ENCODE measurements at places on chromosomes 5 and 9.

GRCh38 chr9:22512495-22512894 lies 65.9 kb downstream of the DMRTA1 start:
- DNase-seq = no peak

GRCh38 chr9:75036793-75037192 lies 8.7 kb upstream of the CARNMT1 start:
- no peak for DNase-seq

DNA sequence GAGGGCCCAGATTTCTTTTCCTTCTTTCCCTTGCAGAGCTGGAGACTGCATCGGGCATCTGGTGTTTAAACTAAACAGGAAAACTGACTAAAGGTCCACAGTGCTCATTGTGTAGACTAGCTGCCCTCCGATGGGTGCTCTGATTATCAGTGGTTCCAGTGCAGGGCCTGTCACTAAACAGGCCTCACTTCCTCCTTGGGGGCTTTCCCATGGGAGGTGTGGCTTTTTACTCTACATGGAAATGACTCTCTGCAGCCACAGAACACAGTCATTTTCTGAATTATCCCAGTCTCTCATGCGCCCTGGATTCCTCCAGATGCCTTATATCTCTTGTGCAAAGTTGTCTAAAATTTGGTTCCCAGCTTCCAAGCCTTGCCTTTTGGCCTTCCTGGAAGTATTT lies 199.2 kb downstream of the TRIO start:
- DNase-seq = no peak

- no peak for DNase-seq
These were observed 650 bp downstream of the DCTN4 start for GRCh38 chr5:150758203-150758530.

GRCh38 chr9:20476912-20477521 lies 145.3 kb downstream of the MLLT3 start:
- no peak for DNase-seq

DNA sequence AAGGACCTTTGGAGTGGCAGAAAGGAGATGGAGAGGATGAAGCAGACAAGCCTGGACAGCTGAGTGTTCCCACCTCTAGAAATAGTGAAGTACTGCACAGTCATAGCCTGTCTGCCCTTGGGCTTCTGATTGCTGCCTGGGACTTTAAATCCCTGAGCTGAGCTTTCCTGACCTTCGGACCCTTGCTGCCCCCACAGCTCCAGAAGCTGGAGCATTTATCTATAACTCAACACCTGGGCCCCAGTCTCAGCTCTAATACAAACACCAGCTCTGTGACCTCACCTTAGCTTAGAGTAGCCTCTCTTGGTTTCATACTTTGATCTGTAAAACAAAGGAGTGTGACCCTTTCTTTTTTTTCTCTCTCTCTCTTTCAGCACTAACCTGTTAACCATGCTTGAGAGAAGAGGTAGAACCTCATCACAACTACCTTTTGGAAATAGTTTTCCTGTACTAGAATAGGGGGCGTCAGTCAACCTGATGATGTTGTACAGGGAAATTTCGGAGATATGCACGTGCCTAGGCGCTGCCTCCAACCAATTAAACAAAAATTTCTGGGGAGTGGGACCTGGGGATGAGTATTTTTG lies 25.4 kb upstream of the ELL2 start:
- no peak for DNase-seq

DNA sequence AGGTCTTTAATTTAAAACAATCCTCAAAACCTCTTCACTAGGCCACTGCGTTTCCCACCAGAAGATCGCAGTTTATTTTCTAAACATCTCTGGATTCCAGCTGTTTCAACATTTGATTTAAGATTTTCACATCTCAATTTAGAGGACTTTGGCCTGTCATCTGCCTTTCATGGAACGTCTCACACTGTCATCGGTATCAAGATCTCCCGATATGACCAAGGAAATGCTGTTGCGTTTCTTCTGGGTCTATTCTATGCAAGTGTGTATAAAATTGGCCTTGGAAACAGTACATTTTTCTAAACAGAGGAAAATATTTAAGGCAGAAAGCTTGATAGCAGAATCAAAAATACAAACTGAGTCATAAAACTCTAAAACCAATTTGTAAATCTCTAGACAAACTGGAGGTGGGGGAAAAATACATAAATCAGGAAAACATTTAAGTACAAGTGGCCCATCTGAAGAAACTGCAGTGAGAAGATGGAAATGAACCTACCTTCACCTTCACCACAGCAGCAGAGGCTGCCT lies 53.6 kb upstream of the SIMC1 start:
- DNase-seq = no peak

DNA sequence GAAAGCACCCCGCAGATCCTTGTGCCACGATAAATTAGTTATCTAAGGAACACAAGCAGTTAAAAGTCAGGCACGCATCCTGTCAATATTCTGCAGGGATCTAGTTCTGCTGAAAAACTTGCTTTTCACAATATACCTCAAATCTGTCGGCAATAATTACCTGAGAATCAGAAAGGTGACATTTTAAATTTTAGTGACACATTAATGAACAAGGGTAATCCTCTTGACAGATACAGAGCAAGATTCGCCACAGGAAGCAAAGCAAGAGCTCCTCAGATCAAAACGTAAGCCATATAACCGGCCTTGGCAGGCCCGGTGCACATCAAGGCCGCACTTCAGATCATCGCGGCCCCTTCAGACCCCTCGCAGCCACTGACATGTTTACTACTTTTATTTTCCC lies 185.7 kb downstream of the ATPSCKMT start:
- DNase-seq = no peak

DNA sequence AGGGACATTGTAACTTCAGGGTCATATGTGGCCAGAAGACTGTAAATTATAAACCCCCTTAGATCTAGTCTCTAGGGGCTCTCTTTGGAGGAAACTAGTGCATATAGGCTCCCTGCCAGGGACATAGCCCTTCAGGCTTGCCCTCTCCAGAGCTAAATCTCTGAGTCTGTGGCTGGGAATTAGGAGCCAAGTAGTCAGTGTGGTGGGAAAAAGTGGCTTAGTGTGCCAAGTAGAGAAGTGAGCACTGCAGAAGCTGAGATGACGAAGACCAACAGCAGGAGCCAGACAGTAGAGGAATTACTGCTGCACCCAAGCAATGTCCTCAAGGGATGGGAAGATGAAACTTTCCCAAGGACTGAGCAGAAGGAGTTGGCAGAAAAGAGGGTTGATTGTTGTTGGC lies 71.2 kb downstream of the CWC27 start:
- no peak for DNase-seq

GRCh38 chr9:19208653-19209052 lies 21.8 kb upstream of the DENND4C start:
- DNase-seq = no peak

GRCh38 chr9:20030221-20030620 lies 241.4 kb upstream of the SLC24A2 start:
- DNase-seq = no peak

GRCh38 chr9:99005651-99006050 lies 61.9 kb downstream of the COL15A1 start:
- DNase-seq = no peak

DNA sequence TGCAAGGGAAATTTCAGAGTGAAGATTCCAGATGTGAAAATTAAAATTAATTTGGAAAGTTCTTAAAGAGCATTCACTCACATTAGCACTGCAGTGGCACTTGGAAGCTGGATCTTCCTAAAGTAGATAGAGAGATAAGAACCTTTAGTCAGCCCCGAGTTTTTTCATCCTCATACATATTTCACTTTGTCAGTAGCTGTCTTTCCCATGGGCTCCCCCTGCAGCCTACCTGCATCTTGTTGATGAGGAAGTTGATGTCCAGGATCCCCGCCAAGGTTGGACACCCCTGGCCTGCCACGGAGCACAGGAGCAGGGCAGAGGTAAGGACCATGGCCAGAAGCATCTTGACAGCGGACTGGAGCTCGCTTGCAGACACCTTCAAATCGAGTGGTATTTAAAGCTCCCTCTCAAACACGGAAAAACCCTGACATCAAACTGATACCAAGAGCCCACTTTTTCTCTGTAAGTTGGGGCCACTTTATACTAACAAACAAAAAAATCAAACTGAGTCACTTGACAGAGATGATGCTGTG lies at the start of gene IL9:
TSS of gene IL9 (minus strand) at position 368 of the 533 bp plus-strand sequence. CDS start at position 343, 25 bp downstream.
- DNase-seq = no peak

DNA sequence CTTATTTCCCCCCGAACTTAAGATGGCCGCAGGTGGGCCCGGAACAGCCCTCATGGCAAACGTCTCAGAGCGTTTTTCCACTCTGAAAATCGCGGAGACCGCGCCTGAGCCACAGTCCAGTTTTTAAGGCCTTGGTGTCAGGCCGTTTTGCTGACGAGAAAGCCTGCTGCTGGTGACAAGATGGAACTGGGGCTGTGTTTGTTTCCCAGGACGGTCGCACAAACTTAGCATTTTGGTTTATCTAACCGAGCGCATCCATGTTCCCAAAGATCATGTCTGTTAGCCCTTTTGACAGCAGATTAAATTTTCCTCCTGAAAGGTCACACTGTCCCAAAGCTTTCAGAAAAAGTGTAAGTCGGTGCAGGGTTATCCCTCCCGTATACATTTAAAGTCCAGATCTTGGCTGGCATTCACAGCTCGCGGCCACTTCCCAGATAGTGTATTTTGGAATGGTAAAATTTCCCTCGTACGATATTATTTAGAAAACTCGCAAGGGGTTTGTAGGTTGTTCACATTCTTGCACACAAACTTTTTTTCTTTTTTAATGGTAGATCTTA lies 812 bp downstream of the SREK1 start:
- no peak for DNase-seq

- DNase-seq = no peak
These were observed 169.9 kb downstream of the SLC28A3 start for GRCh38 chr9:84170521-84171141.

DNA sequence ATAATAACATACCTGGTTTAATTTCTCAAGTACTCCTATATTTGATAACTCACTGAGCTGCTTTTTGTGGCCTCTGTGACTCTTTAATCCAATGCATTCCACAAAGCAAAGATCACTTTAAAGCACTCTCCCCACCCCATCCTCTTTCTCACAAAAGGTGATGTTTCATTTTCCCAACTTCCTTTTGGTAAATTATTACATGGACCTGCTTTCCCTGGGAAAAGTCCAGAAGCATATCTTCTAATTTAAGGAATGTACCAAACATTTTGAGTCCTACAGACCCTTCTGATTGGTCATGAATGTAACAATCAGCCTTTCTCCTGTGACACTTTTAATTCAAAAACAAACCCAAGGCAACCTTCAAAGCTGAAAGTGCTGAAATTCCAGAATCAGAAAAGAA lies 71.1 kb downstream of the MLLT3 start:
- DNase-seq = no peak

DNA sequence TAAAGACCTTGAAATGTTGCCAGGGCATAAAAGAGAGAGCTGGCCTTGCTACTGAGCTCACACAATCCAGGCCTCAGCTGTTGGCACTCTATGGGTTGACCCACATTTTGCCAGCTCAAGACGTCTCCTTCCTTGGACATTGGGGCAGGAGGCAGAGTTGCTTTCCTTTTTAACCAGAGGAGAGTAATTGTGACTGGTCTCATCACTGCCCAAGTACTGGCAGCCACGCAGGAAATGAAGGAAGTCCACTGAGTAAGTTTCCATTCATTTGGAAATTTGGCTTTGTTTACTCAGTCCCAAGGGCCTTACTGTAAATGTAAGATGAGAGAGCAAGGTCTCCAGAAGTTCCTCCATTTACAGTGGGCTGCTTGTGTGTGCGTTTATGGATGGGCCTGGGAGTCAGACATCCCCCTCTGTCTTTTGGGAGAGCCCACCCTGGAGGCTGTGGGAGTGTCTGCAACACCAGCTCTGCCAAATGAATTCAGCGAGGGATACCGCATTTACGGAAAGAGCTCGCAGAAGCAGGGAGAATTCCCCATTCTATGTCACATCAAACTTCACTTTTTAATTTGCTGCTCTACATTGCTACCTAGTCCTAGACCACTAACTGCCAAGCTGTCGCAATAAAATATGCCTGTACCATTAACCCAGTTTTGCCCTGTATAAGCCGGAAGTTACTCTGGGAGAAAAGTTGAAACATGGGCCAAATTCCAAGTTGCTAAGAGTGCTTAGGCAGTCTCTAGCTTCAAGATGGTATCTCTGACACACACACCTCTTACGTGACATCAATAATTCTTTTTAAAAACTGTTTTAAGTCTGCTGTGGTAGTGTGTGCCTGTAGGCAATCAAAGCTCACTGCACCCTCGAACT lies 24.5 kb upstream of the PDZD2 start:
- DNase-seq = no peak

DNA sequence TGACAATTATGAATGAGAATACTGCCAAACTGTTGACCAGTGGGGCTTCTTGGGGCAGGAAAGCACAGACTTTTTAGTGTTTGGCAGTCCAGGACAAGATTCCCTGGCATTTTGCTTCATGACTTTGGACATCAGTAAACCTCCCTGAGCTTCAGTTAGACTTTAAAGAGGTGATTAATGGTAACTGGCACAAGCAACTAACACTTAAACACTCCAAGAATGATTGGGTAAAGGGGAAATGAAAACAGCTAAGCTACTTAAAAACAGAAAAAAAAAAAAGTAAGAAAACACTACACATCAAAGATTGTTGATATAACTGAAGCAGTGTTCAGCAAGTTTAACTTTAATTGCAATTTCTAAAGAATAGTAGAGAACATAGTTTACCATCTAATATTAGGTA lies 13.4 kb downstream of the PAIP1 start:
- no peak for DNase-seq

DNA sequence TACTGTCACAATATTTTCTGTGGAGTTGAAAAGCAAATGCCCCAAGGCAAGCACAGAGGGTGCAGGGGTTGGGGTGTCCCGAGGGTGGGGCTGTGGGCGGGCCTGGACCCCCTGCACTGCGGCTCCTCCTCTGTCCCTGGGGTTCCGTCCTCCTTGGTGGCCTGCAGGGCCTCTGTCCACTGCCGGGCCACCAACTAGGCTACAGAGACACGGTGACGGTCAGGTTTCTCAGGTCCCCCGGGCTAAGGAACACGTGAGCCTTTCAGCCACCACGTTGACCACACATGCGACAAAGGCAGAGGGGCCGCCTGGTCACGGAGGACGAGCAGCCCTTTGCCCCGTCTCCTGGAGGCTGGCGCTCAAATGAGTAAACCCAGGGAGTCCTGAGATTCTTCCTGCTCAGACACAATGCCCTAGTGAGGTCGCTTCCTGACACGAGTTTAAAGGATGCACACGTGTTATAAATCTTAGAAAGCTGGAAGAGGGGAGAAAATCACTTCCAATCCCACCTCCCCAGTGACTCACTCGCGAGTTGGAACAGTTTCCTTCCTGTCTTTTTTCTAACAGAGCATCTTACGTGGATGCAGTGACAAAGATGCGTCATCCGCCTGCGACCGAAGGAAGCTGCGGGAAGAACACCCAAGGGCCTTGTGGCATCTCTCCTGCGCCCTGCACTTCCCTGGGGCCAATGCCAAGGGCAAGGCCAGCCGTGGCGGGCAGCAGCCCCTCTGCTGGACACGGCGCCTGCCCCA lies 24.8 kb upstream of the OBP2B start:
- DNase-seq = no peak

- no peak for DNase-seq
These were observed 18.8 kb upstream of the OR2S2 start for GRCh38 chr9:35976726-35977125.

- DNase-seq = no peak
These were observed 522.9 kb upstream of the DAB2 start for GRCh38 chr5:39947657-39948056.

GRCh38 chr5:99948850-99949249 lies 586.3 kb upstream of the FAM174A start:
- no peak for DNase-seq

Measured in activated effector memory CD4-positive, alpha-beta T cell treated with Interleukin-2 at 50 U/mL for 16 hours (primary cell).